ENCODE measurements at places on chromosomes 7 and 10.

DNA sequence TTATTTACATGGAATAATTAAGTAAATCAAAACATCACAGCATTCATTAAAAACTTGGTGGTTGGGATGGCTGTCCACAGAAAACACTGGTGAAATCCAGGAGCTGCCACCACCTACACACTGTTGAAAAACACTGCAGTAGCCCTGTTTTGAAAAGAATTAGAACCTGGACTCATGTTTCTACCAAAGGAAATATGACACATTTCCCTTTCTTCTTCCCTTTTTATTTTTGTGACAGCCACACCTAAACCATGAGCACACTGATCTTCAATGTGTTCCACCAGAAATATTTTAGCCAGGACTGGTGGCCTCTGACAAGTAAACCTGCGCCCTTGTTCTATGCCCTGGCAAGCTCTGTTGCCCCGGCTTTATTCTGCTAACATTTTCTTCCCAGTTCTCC is 3.3 kb downstream of the TMEM140 start:
- no peak for DNase-seq

- no peak for DNase-seq
Measured at GRCh38 chr10:3354174-3354900, 181.8 kb upstream of the PITRM1 start.

DNA sequence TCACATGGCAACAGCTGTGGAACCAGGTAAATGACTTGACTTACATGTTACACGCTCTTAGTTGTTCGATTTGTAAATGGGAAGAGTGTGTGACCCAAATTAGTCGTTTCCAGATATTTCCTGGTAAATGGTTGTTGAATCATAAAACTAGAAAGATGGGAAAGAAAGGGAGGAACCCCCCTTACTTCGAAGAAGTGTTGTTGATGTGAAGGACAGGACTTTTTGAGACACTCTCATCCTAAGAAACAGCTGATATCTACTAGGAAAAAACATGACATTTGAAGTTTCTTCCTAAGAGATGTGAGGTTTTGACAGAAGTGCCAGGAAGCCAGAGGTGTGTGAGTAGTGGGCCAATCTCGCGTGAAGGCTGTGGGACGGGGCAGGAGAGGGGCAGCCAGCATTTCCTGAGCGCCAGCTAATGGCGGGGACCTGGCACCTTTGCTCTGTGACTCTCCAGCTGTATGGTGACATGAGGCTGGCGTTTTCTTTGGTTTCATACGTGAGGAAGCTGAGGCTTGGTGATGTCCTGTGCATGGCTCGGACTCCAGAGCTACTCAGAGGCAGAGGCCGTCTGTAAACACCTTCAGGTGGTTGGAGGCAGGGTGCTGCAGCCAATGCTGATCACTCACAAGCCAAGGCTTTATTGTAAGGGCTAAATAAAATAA is 53.7 kb downstream of the IKZF1 start:
- DNase-seq, result no peak

DNA sequence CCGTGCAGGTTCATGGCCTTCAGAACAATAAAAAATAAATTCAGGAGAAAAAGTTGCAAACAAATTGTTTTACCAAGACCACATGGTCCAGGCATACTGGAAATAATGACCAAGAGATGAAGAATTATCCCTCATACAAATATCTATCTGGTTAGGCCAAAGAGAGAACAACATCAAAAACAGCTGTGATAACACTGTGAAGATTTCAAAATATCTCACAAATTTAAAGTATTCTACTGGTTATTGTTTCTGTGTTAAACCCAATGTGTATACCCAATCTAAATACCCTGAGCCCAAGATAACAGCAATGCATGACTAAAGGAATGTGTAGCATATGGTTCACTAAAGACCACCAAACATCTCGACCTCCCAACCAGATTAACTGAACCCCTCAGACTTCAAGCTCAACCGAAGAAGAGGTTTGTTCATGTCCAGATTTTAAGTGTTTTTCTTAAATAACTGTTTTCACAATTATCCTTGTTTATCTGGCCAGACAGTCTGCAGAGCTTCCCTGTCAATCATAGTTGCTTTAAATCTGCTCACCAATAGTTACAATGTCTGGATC is 10.9 kb downstream of the OR9A2 start:
- DNase-seq, result no peak

- no peak for DNase-seq
Measured at GRCh38 chr10:26448292-26448691, 10.2 kb downstream of the APBB1IP start.

GRCh38 chr7:479115-479947 is 40.3 kb downstream of the PDGFA start:
- DNase-seq, result no peak

DNA sequence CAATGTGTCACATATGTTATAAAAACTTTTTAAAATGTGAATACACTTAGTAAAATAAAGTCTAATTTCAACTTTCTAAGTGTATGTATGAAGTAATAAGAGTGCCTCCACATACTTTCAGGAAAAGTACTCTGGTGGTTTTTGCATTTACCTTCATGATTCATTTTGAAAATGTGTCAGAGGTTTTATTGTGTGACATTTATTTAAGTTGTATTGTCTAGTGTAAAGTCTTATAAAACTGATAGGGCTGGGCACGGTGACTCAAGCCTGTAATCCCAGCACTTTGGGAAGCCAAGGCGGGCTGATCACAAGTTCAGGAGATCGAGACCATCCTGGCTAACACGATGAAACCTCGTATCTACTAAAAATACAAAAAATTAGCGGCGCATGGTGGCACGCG is 226.5 kb downstream of the ITGB1 start:
- no peak for DNase-seq

DNA sequence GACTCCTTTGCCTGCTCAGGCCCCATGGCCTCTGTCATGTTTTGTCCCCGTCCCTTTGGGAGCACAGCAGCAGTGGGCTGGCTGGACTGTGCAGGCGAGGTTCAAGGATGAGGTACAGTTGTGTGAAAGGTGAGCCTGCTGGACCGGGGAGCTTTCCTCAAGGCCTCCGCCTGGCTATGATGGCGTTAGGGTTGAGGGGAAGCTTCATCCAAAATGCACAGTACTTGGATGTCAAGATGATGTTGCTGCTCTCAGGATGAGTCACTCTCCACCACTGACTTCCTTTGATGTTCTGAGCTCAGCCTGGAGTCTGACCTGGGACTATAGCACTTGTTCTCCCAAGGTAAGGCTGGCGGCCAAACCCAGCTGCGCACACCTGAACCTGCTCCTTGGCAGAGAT is 152.7 kb upstream of the SHH start:
- DNase-seq, result no peak

DNA sequence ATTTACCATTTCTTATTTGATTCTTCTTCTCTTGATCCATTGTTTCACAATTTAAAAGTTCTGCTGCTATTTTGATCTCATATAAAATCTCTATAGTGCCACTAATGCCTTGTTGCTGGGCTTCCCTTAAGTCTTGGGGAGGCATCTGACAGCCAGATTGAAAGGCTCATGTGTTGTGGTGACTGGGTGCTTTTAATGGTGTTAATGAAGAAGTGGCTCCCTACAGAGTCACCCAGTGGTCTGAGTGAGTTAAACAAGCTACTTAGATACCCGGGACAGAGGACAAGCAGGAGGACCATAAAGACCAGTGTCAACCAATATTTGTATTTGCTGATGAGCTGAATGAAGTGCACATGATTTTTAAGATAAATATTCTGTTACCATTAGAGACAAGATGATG is 176.4 kb upstream of the HABP2 start:
- DNase-seq, result no peak

GRCh38 chr10:124160176-124160575 is 66.8 kb upstream of the CHST15 start:
- no peak for DNase-seq

- DNase-seq, result no peak
Measured at GRCh38 chr10:87715552-87716347, 56.1 kb downstream of the PAPSS2 start.

GRCh38 chr7:142231716-142232115 is 26.1 kb downstream of the PRSS58 start:
- DNase-seq, result no peak

- no peak for DNase-seq
Measured at GRCh38 chr10:118965645-118966044, 63.9 kb upstream of the NANOS1 start.

DNA sequence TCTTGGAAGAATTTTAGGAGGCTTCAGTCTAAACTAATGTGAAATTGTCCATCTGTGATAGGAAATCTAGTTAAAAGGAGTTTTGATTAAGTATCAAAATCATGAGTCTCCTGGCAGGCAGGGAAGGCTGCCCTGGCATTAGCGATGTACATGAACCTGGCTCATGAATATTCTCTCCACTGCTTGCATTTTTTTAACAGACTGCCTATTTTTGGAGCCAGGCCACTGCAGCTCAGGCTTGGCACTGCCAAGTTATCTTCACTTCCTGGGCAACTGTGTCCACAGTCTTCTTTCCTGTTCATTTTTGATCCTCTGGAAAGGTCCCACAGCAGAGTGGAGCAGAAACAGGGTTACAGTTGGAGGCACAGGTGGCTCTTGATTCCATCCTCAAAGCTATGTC is 7.0 kb downstream of the GPR26 start:
- no peak for DNase-seq

- no peak for DNase-seq
Measured at GRCh38 chr7:99137411-99138180, 6.3 kb downstream of the SMURF1 start.

DNA sequence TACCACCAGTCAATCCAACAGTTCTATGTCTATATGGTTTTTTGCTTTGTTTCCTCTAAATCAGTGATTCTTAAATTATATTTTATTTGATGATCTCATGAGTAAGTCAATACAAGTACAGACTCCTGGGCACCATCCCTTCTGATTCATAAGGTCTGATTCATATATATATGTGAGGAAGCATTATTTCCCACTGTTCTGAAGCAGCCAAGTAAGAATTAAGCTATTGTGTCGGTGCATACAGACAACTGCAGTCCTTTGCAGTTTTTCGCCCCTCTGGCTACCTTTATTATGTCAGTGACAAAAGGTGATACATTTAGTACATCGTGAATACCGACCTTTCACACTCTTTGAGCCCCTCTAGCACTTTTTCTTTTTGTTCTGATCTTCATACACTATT is 1079.6 kb upstream of the C7orf33 start:
- DNase-seq, result no peak

DNA sequence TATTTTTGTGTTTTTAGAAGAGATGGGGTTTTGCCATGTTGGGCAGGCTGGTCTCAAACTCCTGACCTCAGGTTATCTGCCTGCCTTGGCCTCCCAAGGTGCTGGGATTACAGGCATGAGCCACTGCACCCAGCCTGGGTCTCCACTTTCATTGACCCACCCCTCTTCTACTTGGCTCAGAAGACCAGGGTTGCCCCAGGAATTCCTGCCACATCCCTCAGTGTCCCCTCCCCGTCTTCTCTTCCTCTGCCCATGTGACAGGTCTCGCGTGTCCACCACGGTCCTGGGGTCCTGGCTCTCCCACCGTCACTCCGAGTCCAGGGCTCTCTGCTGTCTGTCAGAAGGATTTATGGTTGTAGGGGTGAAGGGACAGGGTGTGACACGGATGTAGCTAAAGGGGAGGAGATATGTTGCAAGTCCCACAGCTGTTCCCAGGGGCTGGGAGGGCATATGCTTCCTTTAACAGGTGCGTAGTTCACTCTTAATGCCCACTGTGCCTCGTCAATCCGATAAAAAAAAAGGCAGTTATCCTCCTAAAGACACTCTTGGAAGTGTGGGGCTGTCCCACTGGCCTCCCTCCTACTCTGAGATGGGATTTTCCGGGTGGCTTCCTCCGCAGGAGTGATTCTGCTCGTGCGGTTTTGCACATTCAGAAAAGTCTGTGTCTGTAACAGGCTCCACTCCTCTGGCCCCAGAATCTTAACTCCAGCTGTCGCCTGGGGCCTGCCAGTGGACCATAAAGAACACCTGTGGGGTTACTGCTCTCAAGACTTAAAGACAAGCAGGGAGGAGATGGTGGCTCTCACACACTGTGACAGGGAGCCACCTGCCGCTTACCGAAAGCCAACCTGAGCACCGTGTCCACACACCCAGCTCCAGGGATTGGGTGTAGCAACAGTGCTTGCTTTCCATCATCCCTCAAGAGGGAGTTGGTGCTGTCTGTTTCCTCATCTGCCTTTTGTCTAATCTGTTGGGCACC is 36.7 kb upstream of the SHH start:
- no peak for DNase-seq

DNA sequence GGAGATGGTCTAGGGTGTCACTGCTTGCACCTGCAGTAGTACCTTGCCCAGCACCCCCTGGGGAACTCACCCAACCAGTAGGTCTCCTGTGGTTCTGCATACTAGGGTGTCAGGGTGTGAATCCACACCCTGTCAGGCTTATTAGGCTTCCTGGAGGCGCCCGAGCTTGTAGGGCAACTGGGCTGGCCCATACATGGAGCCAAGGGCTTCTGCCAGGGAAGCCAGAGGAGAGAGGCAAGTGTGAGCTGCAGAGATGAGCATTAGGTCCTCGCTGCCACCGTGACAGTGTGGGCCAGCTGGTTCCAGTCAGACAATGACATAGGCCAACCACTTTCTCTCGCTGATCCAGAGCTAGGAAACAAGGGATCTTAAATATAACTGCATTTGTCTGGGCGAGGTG is 11.2 kb downstream of the MXI1 start:
- no peak for DNase-seq

GRCh38 chr7:29360633-29361625 is 166.4 kb downstream of the CHN2 start:
- DNase-seq, result no peak

GRCh38 chr7:16999541-17000267 is 117.9 kb upstream of the AGR3 start:
- no peak for DNase-seq

DNA sequence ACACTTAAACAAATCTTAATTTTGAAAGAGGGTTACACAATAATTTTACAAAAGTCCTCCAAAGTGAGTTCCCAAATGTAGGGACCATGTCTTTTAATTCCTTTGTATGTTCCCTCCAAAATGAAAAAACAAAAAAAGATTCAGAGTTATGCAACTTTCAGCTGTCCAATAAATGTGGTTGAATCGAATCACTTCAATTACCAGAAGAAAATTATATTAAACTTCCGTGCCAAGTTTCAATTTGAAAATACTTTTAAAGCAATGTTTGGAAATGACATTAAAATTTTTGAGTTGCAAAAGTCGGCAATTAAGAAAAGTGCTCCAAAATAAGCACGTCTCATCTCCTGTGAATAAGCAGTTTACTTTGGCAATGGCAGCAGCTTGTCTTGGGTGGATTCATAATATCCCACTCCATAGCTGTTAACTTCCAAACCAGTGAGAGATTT is 60.3 kb upstream of the C1GALT1 start:
- DNase-seq, result no peak

DNA sequence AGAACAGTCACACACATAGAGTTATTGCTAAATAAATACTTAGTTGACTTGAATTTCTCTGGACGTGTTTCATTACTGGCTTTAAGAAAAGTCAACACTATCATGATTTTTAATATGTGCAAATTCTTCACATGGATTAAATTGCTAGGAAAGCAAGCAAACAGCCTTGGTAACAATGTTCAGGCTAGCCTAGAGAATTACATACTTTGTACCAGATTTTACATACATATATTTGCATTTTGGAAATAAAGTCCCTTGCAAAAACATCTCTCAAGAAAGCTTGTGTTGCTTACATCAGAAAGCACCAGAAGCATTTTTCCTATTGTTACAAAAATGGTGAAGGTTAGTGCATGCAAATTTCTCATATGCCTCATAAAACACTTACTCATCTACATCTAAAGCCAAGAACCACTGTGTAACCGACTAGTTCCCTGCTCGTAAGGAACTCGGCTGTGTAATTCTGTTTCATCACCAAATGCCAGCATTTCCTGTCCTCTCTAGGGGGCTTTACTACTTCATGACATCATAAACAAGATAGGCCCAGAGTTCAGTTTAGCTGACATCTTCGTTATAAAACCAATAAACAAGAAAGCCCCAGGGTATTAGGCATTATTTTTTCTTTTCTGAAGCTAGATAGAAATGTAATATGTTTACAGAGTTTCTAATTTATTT is 87.8 kb downstream of the CFAP58 start:
- DNase-seq, result no peak
